LHCN-M2 (cell line): ENCODE measurements at places on chromosomes 16 and 17. TPM values are rescaled to one million over a fixed set of nuclear protein-coding genes. Genes with fewer than 3 reads are reported as not detected.

The CBX2 gene
- total RNA-seq, result 6.7 and 6.8 TPM in 2 replicates

The OXLD1 gene
- total RNA-seq, result 54.1 and 54.8 TPM in 2 replicates

GRCh38 chr17:35080536-35080935 lies 17.0 kb upstream of the RFFL start:
- DNase-seq, result no peak

DNA sequence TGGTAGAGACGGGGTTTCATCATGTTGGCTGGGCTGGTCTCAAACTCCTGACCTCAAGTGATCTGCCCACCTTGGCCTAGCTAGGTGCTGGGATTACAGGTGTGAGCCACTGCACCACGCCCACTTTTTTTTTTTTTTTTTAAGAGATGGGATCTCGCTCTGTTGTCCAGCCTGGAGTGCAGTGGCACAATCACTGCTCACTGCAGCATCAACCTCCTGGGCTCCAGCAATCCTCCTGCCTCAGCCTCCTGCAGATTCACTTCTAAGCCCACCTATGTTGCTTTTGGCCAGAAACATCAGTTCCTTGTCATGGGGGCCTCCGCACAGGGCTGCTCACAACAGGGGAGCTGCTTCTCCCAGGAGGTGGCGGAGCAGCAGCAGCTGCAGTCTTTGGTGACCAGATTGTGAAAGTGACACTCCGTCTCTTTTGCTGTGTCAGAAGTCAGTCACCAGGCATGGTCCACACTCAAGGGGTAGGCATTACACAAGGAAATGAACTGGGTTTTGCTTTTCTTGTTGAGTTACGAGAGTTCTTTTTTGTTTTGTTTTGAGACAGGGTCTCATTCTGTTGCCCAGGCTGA lies 4.5 kb upstream of the NME4 start:
- no peak for DNase-seq

DNA sequence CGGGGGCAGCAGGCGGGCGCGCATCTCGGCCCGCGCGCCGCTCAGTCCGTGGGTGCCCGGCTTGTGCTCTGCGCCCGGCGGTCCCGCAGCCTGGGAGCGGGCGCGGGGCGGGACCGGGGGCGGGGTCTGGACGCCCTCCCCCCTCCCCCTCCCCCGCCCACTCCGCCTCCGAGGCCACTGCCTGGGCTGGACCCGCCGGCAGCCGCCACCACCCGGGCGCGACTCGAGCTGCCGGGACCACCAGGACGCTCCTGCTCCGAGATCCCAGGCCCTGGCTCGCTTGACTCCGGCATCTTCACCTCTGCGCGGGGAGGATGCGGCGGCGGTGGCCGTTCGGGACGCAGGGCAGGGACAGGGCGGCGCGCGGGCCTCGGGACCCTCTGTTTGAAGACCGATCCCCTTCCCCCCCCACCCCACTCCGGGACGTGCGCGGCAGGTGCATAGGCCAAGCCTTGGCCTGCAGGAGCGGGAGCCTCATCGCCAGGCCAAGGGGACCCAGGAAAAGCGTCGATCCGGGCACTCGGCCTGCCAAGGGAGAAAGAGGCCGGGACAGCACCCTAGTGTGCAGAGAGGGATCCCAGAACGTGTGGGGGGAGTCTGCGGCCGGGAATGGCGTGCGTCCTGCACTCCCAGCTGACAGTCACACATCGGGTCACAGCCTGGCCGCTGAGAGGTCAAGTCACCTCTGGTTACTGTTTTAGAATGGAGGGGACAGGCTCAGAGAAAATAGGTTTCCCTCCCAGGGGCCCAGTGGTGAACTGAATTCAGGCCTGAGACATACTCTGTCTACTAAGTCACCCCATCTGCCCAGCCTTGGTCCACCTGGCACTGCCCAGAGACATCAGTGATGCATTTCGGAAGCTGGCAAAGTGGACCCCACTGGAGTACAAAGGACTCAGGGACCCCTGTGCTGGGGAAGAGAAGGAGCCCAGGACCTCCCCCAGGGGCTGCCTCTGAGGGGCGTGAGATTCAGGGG lies at the start of gene HS3ST6:
Gene HS3ST6 (minus strand): TSS at position 65 of the 976 bp plus-strand sequence. CDS start 92 bp downstream, outside the sequence.
- DNase-seq, result no peak

GRCh38 chr16:73196670-73197069 lies 148.7 kb upstream of the ZFHX3 start:
- DNase-seq, result peak; percentile 68

DNA sequence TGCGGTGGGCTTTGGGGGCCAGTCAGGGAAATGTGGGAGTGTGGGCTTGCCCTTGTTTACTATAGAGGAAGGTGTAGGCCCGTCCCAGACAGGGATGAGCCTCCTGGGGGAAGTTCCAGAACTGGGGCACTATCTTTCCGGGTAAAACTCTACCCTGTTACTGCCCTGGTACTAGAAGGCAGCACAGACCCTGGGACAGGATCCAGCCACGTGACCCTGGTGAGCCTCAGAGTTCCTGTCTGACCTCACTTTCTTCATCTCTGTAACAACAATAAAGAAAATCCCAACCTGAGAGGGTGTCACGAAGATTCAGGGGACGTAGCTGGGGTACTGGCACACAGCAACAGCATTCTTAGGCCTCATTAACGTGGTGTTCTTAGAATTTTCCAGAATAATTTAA lies 239.6 kb upstream of the FOXF1 start:
- no peak for DNase-seq

DNA sequence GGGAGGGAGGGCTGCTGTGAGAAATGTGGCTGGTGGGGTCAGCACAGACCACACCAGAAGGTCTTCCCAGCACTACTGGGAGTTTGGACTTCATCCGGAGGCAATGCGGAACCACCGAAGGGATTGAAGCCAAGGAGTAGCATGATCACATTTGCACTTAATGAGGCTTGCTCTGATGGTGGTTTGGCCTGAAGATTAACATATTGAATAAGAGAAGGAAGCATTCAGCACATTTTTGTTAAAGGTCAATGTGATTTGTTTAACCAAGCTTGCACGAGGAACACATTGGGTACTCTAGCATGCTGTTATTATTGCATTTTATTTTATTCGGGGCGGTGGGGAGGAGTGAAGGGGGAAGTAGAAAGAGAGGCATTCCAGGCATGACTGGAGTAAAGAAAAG lies 378.6 kb downstream of the UTP18 start:
- no peak for DNase-seq

DNA sequence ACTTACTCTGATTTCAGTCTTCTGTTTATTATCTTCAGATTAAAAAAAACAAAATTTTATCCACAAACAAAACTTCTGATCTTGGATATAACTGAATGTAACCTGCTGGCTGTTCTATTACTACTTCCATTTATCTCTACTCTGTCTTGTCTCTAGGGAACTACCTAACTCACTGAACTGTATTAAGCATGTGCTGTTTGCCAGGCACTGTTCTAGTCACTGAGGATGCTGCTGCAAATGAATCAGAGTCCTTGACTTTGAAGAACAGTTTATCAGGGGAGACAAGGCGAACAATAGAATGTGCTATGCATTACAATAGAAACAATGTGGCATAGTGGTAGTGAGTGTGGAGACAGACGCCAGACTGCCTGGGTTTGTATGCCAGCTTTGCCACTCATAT lies 2.3 kb upstream of the ANKRD40 start:
- DNase-seq, result no peak

DNA sequence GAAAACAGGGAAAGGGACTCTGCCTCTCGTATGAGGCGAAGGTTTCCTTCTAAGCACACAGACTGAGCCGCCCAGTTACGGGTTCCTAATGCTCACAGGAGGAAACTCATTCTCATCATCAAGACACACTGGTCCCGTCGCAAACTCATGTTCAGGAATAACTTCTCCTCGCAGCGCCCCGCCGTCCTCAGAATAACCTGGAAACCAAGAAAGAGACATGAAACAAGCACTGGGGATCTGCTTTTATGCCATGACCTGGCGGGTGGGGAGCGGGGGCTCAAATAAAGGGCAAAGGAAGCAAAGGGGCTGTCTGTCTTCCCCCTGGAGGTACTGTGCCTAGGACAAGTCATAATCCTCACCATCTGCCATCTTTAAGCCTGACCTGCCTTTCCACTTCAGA lies 31.3 kb downstream of the WIPI1 start:
- no peak for DNase-seq

DNA sequence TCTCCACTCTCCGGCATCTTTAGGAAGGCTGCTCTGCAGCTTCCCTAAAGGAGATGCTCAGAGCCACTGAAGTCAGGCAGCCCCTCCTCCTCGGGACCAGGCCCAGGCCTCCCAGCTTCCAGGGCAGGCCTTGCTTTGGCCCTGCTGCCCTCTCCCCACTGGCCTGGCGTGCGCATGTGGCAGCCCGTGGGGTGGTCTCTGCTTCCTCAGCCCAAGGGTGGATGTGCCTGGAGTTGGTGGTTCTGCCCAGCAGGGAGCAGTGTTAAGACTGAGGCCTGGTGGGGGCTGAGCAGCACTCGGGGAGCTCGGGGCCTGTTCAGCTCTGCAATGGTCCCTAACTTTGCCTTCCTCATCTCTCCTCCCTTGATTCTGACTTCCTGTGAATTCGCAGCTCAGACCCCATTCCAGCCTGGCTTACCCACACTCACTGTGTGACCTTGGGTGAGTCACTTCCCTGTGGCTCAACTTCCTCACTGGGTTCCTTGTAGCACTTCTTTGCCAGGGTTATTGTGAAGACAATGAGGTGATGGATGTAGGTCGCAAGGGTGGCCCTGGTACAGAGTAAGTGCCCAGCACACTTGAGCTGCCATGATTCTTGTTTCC lies 63.2 kb downstream of the NKD1 start:
- no peak for DNase-seq
